ENCODE measurements at places on chromosomes 2 and 18.

GRCh38 chr2:74578408-74578807 lies 23.9 kb downstream of the DOK1 start:
- DNase-seq = no peak

- peak; percentile 83 for DNase-seq
These were observed 1.9 kb downstream of the TLX2 start for GRCh38 chr2:74515981-74516633.

- DNase-seq = no peak
These were observed 8.4 kb upstream of the MAL start for GRCh38 chr2:95017071-95017501.

GRCh38 chr18:26386002-26386401 lies 159.8 kb downstream of the TAF4B start:
- no peak for DNase-seq

- no peak for DNase-seq
These were observed 8.9 kb downstream of the RAB31 start for GRCh38 chr18:9716780-9717563.

DNA sequence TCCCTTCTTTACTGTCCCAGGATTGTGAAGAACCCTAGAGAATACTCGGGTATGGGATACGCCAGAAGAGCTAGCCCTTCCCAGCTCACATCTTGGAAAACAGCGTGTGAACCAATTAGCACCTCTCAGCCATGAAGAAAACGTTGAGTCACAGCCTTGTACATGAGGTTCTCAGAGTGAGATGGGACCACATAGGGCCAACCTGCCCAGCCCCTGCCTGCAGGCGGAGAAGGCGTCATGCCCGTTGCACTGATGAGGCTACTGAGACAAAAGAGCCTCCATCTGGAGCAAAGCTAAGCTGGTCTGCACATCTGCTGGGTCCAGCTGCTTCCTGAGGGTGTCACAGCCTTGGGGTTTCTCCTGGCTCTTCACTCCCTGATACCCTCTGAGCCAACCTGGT lies 92.2 kb downstream of the LBH start:
- no peak for DNase-seq

DNA sequence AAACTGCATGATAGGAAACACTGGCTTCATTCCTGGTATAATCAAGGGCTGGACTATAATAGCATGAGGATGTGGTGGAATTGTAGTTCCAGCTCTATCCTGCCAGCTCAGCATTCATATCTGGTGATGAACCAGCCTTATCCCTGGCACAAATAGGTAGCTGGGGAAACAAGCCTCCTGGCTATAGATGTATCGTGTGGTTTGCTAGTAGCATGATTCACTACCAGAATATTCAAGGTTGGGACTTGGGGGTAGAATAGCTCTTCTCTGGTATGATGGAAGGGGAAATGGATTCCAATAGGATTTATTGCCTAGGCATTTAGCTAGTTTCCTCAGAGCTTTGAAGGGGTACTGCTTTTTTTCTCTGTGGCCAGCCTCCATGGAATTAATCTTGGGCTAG lies 532.8 kb downstream of the FBXO15 start:
- DNase-seq = no peak

All from CD4-positive, alpha-beta T cell treated with Interleukin-10 for 1 hour (primary cell).